ENCODE measurements at places on chromosomes 12 and 14.

- DNase-seq: no peak
Observed at GRCh38 chr12:68207276-68207675, 18.3 kb downstream of the IL26 start.

DNA sequence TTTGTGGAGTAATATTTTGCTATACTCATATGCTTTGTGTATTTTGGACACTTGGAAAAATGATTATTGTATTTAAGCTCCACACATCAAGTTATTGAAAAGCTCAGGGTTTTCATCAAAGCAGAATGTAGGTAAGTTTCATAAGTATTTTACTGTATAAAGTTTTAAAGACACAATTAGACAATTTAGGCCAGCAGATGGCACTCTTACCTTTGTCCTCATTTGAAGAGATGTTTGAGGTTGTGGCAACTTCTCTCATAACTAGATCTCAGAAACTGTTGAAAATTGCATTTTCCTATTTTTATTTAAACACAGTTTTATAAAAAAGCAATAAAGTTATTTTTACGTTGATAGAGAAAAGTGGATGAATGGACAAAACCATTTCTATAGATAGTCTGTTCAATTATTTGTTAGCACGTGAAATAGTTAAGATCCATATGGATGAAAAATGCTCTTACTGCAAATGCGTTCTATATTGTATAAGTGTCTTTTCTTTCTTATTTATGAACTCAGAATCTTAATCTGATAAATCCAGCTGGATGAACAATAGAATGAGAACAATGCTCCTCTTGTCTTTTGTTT lies 300.0 kb downstream of the AEBP2 start:
- DNase-seq: no peak

GRCh38 chr12:49093792-49094159 lies 825 bp downstream of the DHH start:
- no peak for DNase-seq

DNA sequence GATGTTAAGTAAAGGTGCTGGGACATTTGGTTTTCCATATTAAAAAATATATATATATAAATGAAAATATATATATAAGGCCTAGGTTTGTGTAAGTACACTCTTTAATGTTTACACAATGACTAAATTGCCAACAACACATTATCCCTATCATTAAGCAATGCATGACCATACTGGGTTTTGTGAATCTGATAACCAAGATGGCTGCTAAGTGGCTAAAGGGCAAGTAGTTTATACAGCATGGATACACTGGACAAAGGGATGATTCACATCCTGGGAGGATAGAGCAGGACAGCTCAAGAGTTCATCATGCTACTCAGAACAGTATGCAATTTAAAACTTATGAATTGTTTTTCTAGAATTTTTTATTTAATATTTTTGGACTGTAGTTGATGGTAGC lies 89.3 kb downstream of the FIGNL2 start:
- no peak for DNase-seq

GRCh38 chr14:63770187-63770807 lies 42.4 kb upstream of the SGPP1 start:
- no peak for DNase-seq

DNA sequence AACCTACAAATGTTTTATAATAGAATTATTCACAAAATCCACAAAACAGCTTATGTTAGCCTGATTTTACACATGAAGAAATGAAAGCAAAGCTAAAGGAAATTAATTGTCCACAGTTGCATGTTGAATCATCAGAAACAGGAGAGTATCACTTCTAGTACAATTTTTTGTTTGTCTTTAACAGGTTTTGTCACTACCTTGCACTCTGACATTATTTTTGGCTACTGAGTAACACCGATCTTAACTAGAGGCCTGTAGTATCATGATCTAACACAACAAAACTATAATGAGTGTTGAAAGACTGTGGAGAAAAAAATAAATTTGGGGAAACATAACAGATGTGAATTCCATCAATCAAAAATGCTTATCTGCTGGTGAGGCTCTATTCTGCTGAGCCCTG lies 60.1 kb downstream of the TAOK3 start:
- DNase-seq: no peak

DNA sequence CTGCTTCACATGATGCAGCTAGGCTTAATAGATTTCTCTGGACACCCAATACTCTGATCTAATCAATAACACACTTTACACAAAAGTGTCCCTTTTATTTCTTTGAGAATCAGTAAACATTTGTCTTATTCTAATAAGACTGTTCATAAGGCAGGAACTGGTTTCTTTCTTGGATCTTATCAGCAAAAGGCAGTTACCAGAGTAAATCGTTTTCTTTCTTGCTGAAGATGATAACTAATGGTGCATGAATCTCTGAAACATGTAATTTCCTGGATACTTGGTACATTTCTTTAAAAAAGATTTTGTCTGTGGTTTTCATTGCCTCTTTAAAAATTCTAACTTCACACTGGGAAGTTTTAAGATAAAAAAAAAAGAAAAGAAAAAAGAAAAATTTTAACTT lies 39.6 kb downstream of the WIF1 start:
- DNase-seq: no peak

GRCh38 chr12:63843254-63843720 lies 1.2 kb upstream of the SRGAP1 start:
- DNase-seq: no peak

GRCh38 chr12:106288101-106288493 lies 14.4 kb upstream of the TCP11L2 start:
- DNase-seq: no peak

DNA sequence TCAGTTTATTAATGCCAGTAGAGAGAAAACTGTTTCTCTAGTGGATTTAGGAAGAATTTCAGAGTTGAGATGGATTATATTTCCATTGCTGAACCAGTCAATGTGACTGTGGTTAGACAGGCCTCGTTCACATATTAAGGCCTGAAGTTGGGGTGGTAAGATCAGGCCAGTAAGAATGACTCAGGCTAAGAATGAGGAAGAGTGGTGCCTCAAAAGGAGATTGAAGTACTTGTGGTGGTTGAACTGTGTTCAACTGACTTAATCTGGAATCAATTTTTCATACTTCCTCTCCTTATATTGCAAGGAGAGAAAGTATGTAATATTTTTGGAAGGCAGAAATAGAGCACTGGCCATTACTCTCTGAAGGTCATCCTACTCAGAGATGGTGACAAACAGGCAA lies 37.8 kb upstream of the ATF7IP start:
- DNase-seq: no peak
